NCI-H226 (cell line): ENCODE measurements at places on chromosomes 11 and 22.

DNA sequence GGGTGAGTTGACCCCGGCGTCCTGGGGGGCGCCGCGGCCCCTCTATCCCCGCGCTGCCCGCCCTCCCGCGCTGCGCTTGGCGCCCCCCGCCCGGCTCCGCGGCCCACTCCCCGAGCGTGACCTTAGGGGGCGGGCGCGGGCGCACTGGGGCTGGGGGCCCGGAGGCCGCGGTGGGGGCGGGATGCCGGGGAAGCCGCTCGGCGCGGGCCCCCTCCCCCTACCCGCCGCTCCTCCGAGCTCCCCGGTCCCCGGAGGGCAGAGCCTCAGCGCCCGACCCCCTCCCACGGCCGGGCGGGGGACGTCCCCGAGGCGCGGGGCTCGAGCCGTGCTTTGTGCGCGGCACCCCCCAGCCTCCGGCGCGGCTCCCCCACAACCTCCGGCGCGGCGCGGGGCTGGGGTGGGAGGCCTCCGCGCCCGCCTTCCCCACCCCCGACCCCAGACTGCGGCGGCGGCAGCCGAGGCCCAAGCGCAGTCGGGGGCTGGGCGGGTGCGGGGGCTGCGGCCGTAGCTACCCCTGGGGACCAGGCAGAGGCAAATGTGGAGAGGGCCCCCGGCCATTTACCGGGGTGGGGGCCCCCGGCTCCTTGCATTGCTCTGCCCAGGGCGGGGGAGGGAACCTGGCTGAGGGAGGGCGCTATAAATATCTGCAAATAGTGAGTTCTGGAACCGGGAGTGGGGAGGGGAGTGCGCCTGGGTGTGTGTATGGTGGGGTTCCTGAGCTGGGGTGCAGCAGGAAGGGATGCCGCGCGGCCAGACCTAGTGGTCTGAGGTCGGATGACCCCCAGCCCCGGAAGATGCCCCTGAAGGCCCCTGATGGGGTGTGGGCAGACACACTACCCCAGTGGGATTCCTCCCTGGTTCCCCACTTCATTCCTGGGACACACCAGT is 988 bp downstream of the MGAT3 start:
- no peak for DNase-seq

DNA sequence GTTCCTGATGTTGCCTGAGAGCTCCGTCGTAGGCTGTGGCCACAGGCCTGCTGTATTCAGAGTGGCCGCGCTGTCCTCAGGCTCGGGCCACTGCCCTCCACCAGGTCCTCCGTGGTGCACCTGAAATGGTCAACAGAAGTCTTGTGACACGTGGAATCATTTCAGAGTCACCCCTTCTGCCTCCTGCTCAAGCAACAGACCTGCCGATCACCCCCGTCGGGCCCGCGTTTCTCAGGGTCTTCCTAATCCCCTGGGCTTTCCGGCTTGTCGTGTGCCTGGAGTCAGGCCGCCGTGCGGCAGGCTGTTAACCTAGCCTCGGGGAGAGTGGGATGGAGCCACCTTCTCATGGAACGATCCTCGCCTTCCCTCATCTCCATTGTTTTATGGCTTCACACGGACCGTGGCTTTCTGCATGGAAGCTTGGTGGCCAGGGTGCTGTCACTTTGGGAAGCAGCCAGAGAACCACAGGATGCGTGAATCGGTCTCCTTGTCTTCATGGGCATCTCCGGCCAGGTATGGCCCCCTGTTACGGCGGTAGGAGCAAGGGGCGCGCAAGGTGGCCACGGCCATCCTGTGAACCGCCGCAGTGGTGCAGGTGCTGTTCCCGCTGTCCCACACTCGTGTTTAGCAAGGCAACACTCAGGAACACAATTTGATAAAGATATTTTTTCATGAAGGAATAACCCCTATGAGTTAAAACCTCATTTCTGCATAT is 24.1 kb downstream of the NADSYN1 start:
- no peak for DNase-seq

- no peak for DNase-seq
These were observed 9.2 kb upstream of the NAA40 start for GRCh38 chr11:63929616-63930015.

- DNase-seq, result no peak
These were observed 201.5 kb upstream of the LUZP2 start for GRCh38 chr11:24295360-24295759.

GRCh38 chr11:69656536-69657455 is 15.8 kb downstream of the CCND1 start:
- no peak for DNase-seq

GRCh38 chr11:8344346-8344745 is 80.7 kb upstream of the LMO1 start:
- no peak for DNase-seq

GRCh38 chr22:20192972-20193760 is 42.3 kb upstream of the CCDC188 start:
- no peak for DNase-seq

DNA sequence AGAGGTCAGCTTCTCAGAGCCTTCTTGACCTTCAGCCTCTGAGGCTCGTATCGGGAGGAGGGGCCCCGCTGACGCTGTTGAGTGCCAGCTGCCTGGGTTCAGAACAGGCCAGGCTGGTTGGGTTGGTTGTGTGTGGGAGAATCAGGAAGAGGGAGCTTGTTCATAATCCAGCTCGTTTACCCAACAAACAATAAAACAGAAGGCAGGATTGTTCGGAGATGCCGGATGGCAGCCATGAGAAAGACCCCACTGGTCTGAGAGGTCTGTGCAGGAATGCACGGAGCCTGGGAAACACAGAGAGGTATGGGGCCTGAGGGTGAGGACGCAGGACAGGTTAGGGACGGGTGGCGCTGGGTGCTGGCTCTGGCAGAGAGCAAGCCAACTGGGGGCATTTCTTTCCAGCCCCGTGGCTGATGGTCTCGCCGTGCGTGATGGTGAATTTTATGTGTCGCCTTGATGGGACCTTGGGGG is 31.6 kb upstream of the SHANK2 start:
- no peak for DNase-seq

- DNase-seq, result no peak
These were observed 117.6 kb downstream of the PHF21B start for GRCh38 chr22:44892243-44892642.

GRCh38 chr11:131744847-131745246 is 374.4 kb downstream of the NTM start:
- DNase-seq, result no peak

DNA sequence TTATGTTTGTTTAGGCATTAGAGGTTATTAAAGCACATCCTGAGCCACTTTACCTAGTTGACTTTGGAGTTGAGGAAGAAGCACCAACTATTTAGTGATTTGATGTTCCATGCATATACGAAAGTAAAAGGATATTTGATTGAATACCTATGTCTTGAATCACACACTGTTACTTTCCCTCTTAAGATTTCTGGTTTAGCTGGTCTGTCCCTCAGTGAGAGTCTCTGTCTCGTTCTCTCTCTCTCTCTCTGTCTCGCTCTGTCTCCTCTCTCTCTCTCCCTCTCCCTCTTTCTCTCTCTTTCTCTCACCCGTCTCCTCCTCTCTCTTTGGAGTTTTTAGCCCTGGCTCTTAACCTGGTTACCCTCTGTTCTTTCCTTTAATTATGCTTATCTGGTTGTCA is 11.0 kb downstream of the CTNND1 start:
- DNase-seq, result peak; percentile 9

DNA sequence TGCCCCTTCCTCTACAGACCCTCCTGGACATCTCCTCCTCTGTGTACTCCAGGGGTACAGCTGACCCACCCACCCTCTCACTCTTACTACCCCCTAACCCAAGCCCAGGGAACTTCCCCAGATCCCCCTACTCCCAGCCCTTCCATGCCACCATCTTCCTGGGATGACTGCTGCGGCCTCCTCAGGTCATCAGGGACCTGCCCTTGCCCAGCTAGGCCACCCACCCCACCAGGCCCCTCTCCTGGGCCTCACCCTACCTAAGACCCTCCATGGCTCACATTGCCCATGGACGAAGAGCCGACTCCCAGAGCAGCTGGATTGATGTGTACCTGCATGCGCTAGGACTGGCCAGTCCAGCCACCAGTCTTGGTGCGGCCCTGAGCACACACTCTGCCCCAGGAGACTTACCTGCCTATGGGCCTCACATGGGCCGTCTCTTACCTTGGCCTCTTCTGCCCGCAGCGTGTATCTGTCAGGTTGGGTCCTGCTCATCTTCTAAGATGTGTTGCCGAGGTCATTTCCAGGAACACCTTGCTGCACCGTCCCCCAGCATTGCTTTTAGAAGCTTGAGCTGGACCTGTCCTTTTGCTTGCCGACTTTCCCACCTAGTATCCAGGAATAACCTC is 2.0 kb upstream of the CLDN5 start:
- no peak for DNase-seq

DNA sequence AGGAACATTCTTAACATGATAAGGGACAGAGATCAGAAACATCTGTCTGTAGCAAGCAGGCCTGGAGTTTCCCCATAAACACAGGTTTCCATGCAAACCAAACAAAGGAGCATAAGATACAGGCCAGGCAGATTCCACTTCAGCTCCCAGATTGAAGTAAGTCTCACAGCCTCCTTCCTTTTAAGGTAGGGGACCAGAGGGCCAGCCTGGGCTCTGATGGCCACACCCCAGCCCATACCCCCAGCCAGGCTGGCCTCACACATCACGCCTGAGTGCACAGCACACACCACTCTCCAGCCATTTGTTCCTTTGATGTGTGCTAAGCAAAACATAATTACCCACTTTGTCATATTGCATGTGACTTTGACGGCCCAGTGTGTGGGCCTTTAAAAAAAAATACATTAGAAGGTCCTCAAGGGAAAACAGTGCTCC is 518.7 kb downstream of the NTM start:
- DNase-seq, result no peak

DNA sequence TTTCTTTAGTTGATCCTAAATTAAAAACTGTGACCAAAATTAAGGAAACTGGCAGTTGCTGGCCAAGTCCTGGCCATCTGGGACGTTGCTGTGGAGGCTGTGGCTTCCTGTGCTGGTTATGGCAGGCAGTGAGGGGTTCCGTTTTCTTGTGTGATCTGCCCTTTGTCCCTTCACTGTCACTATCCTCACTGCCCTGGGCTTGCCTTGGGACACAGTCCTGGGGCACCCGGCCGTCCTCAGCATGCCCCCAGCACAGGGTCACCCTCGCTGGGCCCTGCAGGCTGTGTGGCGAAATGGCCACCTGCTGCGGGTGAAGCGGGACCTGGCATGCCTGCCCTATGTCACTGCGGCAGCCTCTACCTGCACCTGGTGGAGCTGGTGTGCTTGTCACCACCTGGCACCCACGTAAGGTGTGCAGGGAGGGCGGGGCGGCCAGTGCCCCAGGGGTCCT is 52.5 kb upstream of the SLC22A12 start:
- DNase-seq, result no peak

- DNase-seq, result peak; percentile 38
These were observed 13.7 kb downstream of the RASD2 start for GRCh38 chr22:35554297-35554845.

- no peak for DNase-seq
These were observed 942.3 kb downstream of the NTM start for GRCh38 chr11:132312701-132313111.

- DNase-seq, result no peak
These were observed 27.4 kb downstream of the LIF start for GRCh38 chr22:30219049-30219654.

DNA sequence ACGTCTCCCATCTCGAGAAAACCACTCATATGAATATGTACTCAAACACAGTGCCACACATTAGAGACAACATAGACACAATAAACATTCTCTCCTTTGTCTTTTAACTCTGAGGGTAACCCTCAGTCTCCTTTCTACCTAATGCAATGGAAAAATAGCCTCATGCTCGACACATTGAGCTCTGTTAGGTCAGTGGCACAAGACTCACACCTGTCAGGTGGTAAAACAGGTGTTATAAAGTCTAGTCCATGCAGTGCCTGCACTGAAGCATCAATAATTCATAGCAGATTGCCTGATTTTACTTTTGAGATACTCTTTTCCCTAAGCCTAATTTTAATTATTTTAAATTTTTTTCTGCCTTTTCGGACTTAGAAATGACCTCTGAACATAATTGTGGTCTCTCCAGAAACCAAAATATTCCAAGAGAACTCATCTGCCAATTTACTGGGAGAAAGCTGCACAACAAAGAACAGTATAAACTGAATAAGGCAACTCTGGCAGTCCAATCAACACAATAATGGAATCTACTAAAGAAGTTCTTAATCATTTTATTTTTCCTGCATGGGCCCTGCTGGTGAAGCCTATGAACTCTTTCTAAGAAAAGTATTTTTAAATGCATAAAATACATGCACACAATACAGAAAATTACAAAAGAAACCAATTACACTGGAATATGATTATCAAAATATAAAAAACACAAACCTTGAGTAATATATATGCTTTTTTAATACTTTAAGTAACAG is 9.9 kb downstream of the RDX start:
- no peak for DNase-seq

- DNase-seq, result no peak
These were observed 21.0 kb downstream of the TNRC6B start for GRCh38 chr22:40198733-40199132.

GRCh38 chr11:88117281-88117858 is 57.9 kb downstream of the RAB38 start:
- DNase-seq, result no peak

GRCh38 chr11:66420671-66421476 is at the start of gene NPAS4:
NPAS4 (plus strand) TSS chr11:66421035; CDS start chr11:66421180, 145 bp downstream.
- no peak for DNase-seq

DNA sequence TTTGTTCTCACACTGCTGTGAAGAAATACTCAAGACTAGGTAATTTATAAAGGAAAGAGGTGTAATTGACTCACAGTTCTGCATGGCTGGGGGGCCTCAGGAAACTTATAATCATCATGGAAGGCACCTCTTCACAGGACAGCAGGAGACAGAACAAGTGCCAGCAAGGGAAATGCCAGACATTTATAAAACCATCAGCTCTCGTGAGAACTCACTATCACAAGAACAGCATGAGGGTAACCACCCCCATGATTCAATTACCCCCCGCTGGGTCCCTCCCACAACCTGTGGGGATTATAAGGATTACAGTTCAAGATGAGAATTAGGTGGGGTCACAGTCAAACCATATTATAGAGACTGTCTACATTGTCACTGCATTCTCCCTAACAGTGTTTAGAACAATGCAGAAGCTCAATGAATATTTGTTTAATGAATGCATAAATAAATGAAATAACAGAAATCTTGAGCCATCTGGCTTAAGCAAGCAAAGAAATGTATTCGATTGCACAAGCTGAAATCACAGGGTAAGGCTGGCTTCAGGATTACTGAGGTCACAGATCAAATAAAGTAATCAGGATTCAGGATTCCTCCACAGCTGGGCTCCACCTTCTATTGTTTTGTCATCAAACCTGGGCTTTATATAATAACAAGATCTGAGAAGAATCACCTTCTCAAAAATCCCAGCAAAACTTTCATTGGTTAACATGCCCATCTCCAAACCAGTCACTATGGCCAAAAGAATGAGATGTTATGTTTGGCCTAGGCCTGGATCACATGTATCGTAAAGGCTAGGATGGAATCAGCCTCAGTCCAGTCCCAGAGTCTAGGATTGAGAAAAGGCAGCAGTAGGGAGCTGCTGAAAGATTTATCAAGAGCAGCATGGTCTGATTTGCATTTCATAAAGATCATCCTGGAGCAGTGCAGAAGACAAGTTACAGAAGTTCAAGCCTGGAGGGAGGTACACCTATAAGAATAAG is 137.8 kb upstream of the UBASH3B start:
- DNase-seq, result no peak
